ENCODE measurements at places on chromosomes 12 and 14.

DNA sequence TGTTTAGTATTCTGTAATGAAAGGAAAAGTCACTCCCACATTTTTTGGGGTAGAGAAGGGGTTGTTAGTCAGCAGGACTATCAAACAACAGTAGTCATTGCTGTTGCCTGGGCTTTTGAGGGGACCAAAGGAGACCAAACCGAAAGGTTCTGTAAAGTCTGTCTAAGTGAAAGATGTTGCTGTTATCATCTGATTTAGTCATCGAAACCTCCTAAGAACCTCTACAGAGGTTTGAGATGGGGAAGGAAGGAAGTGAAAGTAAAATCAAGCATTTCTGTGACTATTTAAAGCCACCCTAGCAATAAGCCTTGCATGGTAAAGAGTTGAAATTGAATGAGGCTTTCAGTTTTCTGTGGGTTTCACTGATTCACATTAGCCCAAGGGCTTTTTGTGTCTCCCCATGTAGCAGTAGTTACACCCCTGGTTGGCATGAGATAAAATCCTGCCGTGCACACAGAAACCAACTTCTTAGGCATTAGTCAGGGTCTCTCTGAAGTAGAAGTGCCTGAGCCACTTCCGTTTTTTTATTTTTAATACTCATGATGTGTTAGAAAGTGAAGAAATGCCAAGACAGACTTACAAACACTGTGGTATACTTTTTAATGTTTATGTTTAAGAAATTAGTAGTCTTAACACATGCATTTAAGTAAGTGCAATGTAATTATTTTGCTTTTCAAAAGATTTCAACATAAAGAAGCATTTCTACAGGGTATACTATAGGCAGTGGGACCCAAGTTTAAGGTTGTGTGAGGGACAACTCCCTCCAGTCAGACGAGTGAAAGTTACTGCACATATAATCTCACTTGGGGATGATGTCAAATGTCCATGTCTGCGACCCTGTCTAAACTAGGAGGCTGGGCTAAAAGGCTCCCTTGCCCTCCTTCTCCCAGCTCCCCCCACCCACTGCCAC is 50.4 kb downstream of the DYRK2 start:
- no peak for DNase-seq

DNA sequence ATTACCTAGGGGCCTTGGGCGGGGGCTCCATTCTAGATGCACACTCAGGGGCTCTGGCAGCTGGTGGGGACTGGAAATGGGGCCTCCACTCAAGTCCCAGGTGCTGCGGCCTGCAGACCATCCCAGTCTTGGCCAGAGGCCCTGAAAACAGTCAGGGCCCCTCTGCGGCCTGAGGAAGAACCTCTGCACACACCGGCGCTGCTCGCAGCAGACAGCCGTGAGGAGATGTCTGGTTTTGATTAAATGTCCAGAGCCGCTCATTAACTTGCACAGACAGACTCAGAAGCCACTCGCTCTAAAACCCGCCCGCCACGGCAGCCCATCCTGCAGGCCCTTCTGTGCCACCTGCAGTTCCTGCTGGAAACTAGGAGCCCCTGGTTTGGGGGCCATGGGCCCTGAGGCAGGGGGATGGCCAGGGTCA is 36.4 kb upstream of the NCOR2 start:
- DNase-seq: no peak

GRCh38 chr14:23530375-23531055 is 21.1 kb downstream of the ZFHX2 start:
- no peak for DNase-seq

GRCh38 chr14:64760146-64760755 is 56.0 kb downstream of the PLEKHG3 start:
- no peak for DNase-seq

- no peak for DNase-seq
These were observed 100.3 kb upstream of the SOX5 start for GRCh38 chr12:24049728-24050127.

GRCh38 chr14:61567838-61568571 is 127.3 kb upstream of the HIF1A start:
- DNase-seq: no peak

Data from cortex of kidney (tissue), 1 donor.